ENCODE measurements at places on chromosomes 12 and 14.

- DNase-seq = no peak
These were observed 415.0 kb downstream of the FUT8 start for GRCh38 chr14:65827520-65827919.

- no peak for DNase-seq
These were observed 3.5 kb upstream of the BAZ2A start for GRCh38 chr12:56633468-56634241.

- peak; percentile 93 for DNase-seq
These were observed 295.7 kb upstream of the PRKD1 start for GRCh38 chr14:30223385-30223785.

- no peak for DNase-seq
These were observed 660.8 kb downstream of the TMEM121 start for GRCh38 chr14:106187216-106187615.

GRCh38 chr14:78254911-78255461 lies 84.8 kb downstream of the NRXN3 start:
- DNase-seq = no peak

- DNase-seq = no peak
These were observed 177.8 kb downstream of the GXYLT1 start for GRCh38 chr12:41966916-41967315.

GRCh38 chr14:72590577-72590976 lies 303.3 kb downstream of the DPF3 start:
- DNase-seq = no peak

- no peak for DNase-seq
These were observed 26.9 kb downstream of the MOK start for GRCh38 chr14:102277874-102278630.

DNA sequence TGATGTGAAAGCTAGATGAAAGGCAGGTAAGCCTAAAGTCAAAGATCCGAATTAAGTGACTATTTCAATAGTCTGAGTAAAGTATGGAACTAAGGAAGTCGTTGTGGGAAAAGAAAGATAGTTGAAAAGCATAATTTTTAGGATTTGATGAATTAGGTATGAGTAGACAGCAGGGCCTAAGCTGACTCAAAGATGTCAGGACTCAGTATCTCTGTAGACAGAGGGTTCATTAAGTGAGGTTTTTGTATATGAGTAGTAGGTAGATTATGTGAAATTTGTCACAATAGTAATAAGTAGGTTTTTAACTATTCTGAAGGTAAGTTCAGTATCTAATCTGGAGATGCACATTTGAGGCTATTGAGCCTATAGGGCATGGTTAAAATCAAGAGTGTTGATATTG lies 196.4 kb downstream of the RASSF9 start:
- no peak for DNase-seq

- DNase-seq = no peak
These were observed 93.4 kb upstream of the CPM start for GRCh38 chr12:69026336-69026735.

GRCh38 chr14:58797010-58797429 lies 159.3 kb downstream of the DACT1 start:
- peak; percentile 34 for DNase-seq

- DNase-seq = no peak
These were observed 5.7 kb downstream of the NTF3 start for GRCh38 chr12:5437589-5437988.

DNA sequence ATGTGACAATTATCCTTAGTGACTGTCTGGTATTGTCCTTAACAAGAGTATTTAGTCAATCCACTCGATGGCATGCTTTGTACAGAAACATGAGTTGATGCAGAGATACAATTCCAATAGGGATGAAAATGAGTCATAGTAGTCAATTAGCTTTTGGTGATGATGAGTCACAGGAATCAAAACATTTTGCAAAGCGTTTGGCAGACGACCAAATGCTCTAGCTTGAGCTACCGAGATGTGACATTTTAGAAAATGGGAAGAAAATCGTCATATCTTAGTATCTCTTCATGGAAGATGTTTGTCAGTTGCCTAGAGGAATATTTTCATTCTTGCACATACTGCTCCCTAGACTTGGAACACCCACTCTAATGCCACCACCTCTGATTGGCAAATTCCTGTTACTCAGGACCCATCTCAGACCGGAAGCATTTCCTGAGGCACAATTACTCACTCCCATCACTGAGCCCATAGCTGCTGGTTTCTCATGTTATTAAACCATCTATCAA lies 95.0 kb downstream of the LMNTD1 start:
- DNase-seq = peak; percentile 90

DNA sequence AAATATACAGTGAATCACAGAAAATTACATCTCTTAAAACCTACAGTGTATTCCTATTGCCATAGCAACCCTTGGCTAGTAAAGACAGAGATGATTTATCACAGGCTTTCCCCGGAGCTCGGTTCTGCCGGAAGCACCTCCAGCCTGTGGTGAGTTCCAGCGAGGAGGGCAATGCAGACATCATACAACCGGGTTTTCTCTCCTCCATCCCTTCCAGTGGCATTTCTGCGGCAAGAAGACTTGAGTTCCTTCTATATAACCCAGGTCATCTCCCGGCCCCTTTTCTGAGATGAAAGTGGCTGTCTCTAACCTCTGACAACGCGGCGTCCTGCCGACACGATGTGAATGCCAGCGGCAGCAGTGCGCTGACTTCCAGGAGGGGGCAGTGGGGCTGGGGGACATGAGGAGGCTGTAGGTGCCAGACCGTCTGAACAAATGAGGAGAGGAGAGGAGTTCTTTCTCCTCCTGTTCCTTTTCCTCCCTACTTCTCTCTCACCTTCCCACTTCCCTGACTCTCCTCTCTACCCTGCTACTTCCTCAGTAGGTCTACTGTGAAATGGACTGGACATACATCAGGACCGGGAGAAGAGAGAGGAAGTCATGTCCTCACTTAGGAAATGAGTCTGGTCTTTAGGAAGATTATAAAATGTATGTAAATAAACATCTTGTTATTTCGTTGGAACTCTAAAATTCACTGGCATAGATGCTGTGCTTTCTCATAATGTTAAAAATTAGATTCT lies 68.6 kb upstream of the MAX start:
- peak; percentile 86 for DNase-seq

DNA sequence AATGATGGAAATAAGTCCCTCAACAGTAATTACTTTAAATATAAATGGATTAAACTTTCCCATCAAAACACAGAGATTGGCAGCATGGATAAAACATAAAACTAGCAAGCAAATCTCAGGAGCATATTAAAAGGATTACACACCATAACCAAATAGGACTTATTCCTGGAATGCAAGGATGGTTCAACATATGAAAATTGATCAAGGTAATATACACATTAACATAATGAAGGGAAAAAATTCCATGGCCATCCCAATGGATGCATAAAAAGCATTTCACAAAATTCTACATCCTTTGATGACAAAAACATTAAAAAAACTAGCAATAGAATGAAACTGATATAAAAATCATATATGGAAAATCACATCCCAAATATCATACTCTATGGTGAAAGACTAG lies 13.6 kb downstream of the CACNA2D4 start:
- no peak for DNase-seq

DNA sequence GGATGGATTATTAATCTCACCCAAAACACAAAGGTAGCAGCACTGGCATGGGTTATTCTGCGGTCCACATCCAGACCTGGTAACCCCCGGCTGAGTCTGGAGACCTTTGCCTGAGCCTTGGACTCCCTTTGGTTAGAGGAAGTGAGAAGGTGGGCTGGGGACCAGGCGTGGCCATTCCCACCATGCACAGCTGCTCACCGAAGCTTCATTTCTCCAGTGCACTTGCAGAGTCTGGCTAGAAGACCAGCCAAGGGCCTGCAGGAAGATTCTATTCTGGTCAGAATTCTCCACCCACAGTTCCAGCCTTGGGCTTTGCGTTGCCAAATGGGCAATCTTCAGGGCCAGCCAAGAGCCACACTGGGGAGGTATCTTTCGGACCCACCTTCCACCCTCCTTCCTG lies 73.0 kb downstream of the LGMN start:
- no peak for DNase-seq

- no peak for DNase-seq
These were observed 129.2 kb upstream of the ARHGAP5 start for GRCh38 chr14:31947680-31948595.

GRCh38 chr14:65075628-65076325 lies 26.5 kb downstream of the MAX start:
- DNase-seq = no peak

- DNase-seq = no peak
These were observed 158.0 kb upstream of the CAND1 start for GRCh38 chr12:67111182-67111581.

DNA sequence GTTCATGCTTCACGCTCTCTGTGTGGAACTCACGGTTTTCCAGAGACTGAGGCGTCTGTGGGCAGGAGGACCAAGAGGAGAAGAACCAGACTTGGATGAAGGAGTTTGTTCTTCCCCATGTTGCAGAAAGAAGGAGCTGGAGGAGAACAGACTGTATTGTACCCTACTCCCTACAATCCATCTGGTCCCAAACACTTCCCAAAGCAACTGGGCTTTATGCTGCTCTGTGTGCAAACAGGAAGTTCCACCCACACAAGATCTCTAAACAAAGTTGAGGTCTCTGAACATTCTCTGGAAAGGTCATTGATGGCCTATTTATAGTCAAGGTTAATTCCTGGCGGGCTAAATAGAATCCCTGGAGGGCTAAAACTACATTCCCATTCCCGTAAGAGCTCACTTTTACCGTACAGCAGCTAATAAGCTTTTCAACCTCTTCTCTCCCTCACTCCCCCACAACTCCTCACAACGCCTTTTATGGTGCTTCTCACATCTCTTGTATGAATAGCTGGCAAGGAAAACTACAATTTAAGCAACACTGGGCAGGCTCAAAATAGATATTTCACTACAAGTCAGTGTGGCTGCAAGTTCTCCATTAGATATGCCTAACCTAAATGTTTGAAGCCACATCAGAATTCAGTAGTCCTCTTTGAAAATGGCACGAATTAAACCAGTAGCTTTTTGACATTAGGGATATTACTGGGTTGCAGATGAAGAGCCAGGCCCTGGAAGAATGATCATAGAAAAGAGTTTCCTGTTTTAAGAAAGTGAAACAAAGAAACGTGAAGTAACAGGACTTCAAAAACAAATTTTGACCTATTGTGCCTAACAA lies at the start of gene A2M:
Gene A2M, minus strand, starts transcription at position 189 of the 829 bp plus-strand sequence. Its CDS starts 70 bp downstream, at position 119.
- peak; percentile 45 for DNase-seq

GRCh38 chr12:92690601-92691000 lies 12.2 kb upstream of the PLEKHG7 start:
- no peak for DNase-seq

DNA sequence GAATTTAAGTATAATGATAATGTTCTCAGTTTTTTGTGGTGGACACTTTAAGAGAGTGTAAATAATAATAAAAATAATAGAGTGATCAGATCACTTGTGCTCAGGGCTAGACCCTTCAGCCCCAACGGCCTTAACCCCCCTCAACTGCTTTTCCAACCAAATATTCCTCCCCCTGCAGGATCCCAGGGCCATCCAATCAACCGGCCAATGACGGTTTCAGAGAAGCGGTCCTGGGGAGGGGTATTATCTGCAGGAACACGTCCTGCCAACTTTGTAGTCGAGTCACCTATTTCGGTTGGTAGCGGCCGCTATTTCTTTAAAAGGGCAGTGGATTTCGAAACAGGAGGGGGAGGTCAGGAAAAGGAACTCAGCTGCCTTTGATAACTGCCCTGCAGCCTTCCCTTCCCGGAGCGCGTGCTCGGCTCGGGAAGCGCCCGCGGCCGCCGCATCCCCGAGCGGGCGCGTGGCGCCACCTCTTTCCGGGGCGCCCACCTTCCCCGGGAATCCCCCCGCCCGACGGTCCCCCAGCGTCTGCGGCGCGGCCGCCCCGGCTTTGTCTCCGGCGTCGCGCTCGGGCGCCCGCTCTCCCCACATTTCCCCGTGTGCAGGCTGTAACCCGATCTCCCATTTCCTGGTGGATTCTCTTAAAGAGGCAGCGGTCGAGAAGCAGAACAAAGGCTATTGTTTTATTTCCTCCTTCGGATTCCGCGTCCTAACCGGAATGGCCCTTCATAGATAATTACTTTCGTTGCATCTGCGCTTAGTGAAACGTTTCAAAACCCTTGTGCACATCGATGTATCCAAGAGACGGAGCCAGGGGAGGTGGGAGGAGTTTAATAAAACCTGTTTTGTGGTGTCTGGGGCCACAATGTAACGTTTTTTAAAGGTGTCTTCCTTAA lies 711 bp upstream of the ETV6 start:
- DNase-seq = peak; percentile 75

GRCh38 chr12:46460682-46461210 lies 88.2 kb upstream of the SLC38A2 start:
- no peak for DNase-seq

- DNase-seq = no peak
These were observed 67.2 kb upstream of the HMGA2 start for GRCh38 chr12:65756956-65757511.

- peak; percentile 81 for DNase-seq
These were observed 17.2 kb downstream of the DERA start for GRCh38 chr12:15928346-15928745.

GRCh38 chr12:69068448-69068847 lies 135.5 kb upstream of the CPM start:
- no peak for DNase-seq

DNA sequence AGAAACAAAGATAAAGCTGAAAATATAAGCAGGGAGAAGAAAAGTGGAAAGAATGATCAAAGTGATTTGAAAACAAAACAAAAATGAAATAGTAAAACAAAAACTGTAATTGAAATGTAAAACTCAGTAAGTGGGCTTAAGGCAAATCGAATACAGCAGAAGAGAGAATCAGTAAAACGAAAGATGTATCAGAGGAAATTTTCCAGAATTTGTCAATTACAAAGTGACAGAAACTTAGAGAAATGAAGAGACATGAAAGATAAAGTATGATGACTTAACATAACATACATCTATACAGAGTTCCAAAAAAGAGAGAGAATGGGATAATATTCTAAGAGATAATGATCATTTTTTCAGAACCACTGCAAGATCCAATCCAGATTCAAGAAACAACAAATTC lies 10.5 kb downstream of the ZFC3H1 start:
- DNase-seq = no peak

DNA sequence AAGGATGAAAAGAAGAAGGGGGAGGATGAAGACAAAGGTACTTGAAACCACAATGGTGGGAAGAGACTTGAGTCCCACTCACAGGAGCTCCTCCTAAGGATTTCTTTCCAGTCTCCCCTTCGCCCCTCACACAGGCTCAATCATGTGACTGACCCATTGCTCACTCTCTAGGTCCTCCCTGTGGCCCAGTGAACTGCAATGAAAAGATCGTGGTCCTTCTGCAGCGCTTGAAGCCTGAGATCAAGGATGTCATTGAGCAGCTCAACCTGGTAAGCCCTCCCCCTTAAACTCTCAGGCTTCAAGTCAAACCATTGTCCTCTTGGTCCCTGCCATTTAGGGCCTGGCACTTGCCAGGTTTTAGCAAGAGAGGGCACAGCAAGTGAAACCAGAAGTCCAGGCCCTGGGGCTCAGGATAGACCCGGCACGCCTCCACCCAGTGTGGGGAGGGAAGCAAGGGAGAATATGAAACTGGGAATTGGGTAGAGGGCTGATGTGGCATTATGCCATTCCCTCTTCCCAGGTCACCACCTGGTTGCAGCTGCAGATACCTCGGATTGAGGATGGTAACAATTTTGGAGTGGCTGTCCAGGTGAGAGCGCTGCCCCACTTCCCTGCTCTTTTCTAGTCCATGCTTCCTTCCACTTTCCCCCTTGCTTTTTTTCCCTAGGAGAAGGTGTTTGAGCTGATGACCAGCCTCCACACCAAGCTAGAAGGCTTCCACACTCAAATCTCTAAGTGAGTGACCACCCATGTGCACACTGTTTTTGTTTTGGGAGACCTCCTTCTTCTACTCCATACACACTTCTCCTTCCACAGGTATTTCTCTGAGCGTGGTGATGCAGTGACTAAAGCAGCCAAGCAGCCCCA lies 1.8 kb downstream of the PSME1 start:
- no peak for DNase-seq
